ENCODE measurements at places on chromosomes 5 and 9. TPM values are rescaled to one million over a fixed set of nuclear protein-coding genes. Genes with fewer than 3 reads are reported as not detected.

DNA sequence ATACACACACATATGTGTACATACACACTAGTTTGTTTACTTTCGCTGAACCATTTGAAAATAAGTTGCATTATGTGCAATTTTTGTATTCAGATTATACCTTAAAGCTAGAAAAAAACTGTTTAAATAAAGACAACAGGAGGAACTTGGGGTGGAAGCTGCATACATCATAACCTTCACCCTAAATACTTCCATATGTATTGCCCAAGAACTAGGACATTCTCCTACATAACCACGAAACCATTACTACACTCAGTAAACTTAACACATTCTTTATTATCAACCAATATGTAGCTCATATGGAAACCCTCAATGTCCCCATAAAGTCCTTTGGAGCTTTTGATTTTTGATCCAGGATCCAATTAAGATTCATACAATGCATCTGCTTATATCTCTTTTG lies 83.3 kb downstream of the GIN1 start:
- DNase-seq, result no peak

- no peak for DNase-seq
Measured at GRCh38 chr5:90000351-90000750, 409.2 kb downstream of the CETN3 start.

GRCh38 chr5:82889088-82889487 lies 188.1 kb downstream of the TMEM167A start:
- no peak for DNase-seq

DNA sequence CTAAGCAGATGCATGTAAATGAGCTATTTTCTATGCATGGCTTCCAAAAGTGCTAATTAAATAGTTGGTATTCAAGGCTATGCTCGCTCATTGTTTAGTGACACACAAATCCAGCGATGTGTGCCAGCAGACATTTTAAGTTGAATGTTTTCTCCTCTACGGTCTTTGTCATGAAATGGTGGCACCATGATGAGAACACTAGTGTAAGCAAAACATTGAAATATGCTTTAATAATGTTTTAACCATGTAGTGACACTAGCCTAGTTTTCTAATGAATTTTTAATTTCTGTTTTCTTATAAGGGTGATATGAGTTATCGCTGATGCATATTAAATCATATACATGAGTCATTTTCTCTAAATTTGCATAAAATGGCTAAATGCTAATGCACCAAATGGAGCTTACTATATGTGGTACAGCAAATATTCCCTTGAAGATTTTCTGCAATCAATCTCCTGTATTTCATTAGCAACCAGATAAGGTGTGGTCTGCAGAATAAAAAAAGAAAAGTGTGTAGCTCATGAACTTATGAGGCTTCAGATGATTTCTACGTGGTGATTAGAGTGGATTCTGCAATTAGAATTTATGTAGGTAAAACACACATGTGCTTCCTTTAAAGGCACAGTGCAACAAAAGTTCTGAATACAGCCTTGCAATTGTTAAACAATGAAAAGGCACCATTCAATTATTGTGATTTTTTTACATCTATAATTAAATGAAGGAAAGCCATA lies 226.6 kb downstream of the MEF2C start:
- DNase-seq, result no peak

DNA sequence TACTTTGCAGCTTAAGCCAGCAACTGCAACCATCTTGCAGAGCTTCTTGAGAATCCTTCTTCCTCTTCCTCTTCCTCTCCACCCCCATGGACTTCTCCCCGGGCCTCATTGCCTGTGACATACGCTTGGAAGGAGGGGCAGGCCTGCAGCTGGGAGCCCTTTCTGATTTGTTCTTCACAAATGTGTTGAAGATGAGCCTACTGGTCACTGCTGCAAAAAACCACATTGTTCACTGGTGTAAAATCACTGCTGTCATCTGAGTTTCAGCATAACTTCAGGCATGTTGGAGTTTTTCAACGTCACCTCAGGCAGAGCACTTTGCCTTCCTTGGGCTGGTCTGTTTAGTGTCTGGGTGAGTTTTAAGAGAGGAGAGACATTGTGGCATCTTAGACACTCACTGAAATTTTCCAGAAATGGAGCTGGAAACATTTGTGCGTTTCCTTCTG lies 7.9 kb downstream of the TJP2 start:
- DNase-seq, result no peak

GRCh38 chr9:95465115-95465514 lies 51.7 kb downstream of the PTCH1 start:
- no peak for DNase-seq

- no peak for DNase-seq
Measured at GRCh38 chr5:162221910-162222309, 154.3 kb downstream of the GABRG2 start.

DNA sequence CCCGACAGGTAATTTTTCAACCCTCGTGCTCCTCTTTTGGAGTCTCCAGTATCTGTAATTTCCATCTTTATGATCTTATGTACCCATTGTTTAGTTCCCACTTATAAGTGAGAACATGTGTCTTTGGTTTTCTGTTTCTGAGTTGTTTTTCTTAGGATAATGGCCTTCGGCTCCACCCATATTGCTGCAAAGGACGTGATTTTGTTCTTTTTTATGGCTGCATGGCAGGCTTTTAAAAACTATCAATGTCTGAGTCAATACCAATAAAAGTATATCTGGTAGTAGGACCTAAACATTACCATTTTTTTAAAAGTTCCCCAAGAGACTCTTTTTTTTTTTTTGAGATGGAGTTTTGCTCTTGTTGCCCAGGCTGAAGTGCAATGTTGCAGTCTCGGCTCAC lies 3.9 kb upstream of the SLC26A2 start:
- no peak for DNase-seq

- no peak for DNase-seq
Measured at GRCh38 chr5:147332658-147333057, 97.8 kb downstream of the STK32A start.

DNA sequence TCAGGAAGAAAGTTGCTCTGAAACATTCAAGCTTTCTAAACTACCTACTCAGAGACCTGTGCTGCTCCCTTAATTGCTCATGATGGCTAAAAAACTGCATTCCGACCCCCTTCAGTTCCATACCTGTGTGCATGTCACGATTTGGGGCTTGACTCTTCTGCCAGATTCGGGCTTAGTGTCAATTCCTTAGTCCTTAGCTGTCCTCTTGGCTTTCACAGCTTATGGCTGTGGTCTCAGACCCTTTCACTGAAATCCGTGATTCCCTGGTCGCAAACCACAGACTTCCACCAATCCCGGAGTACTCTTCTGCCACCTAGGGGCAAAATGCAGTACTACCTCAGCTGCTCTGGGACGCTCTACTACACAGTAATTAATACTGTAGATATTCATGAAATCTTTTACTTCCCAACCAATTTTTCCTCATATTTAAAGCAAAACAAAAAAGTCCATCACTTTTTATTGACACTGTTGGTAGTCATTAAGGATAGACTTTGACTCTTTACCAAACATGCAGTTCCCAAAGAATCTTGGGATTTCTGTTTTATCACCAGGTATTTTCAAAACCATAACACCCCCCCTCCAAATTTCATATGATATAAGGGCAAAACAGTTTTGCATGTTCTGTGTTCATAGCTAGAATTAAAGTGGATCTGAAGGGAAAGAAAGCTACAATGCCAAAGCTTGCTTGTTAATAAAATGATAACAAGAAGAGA lies 617.4 kb downstream of the SLCO4C1 start:
- peak; percentile 32 for DNase-seq

- DNase-seq, result no peak
Measured at GRCh38 chr5:53130266-53130665, 20.7 kb upstream of the MOCS2 start.

- no peak for DNase-seq
Measured at GRCh38 chr5:16508730-16509531, 43.3 kb upstream of the ZNF622 start.

GRCh38 chr5:132103969-132104391 lies 30.4 kb downstream of the CSF2 start:
- DNase-seq, result peak; percentile 54

- no peak for DNase-seq
Measured at GRCh38 chr5:168239325-168239724, 52.1 kb upstream of the WWC1 start.

- DNase-seq, result no peak
Measured at GRCh38 chr5:54309276-54309675, 1.1 kb downstream of the ARL15 start.

DNA sequence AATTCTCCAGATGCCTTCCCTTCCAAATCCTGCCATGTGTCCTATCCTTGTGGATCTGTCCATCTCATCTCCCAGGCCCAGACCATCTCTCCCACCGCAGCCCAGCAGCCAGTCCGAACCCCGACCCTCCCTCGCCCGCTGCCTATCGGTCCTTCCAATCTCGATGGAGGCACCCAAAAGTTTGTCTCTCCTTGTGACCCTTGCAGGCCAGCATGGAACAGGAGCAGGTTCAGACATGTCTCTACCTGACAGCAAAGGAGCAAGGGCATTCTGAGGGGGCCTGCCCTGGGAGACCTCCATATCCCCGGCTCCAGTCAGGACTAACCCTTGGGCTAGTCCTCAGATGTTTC lies 51.0 kb downstream of the SEMA4D start:
- DNase-seq, result no peak

DNA sequence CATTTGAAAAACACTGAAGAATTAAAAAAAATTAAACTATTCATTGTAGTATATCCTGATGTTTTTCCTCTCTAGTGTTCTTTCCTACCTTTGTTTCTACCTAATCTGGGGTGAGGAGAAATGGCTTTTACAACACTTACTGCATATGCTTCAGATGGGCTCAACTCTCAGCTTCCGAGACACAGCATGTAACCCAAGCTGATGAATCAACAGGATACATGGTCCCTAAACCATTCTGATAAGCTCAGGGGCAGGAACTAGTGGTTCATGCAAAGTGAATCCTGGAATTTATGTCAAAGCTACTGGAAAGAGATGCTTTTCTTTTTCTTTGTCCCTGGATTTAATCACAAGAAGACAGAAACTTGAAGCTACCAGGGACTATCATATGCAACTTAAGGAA lies 672.5 kb upstream of the RORB start:
- DNase-seq, result no peak

DNA sequence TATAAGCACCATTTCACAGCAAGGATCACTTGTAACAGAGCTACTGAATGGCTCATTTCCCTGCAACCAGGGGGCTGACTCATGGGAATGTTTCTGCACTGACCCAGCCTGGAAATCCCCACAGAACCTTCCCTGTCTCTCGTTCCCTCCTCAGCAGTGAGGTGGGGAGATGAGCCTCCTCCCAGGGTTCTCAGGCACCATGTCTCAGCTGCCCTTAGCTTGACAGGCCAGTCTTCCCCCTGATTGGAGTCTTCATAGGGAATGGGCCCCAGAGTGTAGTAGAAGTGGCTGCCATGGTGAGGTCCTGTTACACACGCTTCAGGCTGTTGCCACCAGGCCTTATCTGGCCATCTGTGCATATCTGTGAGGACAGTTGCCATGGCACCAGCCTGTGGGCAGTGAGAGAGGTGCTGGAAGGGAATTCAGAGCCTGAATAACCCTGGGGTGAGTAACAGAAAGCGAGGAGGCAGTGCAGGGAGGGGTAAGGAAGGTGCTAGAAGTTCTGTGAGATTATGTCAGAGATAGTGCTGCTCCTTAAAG lies 324.4 kb downstream of the ENC1 start:
- peak; percentile 62 for DNase-seq

- DNase-seq, result no peak
Measured at GRCh38 chr5:78530342-78531096, 118.1 kb downstream of the LHFPL2 start.

DNA sequence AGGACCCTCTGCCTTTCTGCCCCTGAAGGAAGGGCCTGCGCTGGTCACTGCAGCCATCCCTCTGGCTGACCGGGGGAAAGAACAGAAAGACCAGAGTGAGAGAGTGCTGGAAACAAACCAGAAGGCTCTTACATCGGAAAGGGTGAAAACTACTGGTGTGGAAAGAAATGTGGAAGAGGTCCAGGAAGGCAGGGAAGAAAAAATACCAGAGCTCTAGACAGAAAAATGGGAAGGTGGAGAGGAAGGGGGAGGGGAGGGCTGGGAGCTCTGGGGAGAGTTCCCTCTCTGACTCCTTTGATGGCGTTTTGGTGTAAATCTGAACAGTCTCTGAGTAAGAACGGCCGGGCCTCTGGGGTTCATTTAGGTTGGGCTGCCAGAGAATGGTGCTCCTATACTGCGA lies 47.7 kb downstream of the COL23A1 start:
- no peak for DNase-seq

DNA sequence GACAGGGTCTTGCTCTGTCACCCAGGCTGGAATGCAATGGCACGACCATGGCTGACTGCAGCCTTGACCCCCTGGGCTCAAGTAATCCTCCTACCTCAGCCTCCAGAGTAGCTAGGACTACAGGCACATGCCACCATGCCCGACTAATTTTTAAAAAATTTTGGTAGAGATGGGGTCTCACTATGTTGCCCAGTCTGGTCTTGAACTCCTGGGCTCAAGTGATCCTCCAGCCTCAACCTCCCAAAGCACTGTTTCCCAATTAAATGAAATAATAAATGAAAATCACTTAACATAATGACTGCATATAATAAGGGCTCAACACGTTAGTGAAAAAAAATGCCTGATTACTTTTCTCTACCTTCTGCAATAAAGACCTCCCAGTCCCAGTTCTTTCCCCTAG lies 71.0 kb downstream of the UGCG start:
- no peak for DNase-seq

DNA sequence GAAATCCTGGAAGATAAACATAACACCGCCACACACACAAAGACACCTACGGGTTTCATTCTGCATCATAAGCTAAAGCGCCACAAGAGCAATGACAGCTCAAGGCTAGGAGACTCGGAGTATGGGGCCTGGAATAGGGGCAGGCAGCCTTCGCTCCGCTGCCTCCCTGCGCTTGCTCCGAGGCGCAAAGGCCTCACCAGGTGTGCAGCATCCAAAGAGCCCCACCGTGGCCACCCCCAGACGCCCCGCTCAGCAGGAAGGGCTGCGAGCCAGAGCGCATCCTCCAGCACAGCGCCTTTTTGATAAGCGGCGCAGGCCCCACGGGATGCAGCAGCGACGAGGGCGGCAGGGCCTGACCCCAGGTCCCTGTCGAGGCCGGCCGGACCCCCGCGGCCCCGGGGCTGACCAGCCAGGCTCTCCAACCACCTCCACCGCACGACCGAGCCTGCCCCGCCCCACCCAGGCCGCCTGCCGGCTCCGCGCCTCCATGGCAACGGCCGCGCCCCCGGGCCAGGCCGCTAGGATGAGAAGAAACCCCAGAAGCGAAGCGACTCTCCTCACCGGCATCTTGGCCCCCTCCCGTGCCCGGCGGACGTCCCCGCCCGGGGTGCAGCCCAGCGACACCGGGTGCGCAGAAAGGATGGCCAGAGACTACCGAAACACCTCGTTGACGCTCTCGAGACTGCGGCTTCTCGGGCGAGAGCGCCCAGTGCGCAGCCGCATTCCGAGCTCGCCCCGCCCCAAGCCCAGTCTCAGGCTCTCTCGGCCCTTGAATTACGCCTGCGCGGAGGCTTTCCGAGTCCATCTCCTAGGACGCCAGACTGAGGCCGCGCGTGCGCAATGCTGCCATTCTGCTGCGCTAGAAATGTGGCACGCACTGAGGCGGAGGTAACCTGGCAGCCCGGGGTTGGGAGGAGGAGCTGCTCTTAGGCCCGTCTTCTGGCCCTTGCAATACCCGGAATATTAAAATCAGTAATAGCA lies at the start of gene KIF3A:
Gene KIF3A (minus strand): TSS at position 694 of the 981 bp plus-strand sequence. CDS start 127 bp downstream, at position 567.
- peak; percentile 99 for DNase-seq

- DNase-seq, result no peak
Measured at GRCh38 chr5:143342607-143343006, 60.9 kb downstream of the NR3C1 start.

ANKRD31 gene
- 0.29 TPM for total RNA-seq

TLX3 gene
- not detected for total RNA-seq

PROB1 gene
- total RNA-seq, result 3.9 TPM

PCDHGB4 gene
- 0.07 TPM for total RNA-seq

ANKRD18B gene
- 0.31 TPM for total RNA-seq

TMEFF1 gene
- 0.95 TPM for total RNA-seq

GFI1B gene
- not detected for total RNA-seq

AIF1L gene
- total RNA-seq, result 1.4 TPM

NPDC1 gene
- 36.0 TPM for total RNA-seq

NOXA1 gene
- total RNA-seq, result 1.1 TPM
